ENCODE measurements at places on chromosomes 2 and 18.

DNA sequence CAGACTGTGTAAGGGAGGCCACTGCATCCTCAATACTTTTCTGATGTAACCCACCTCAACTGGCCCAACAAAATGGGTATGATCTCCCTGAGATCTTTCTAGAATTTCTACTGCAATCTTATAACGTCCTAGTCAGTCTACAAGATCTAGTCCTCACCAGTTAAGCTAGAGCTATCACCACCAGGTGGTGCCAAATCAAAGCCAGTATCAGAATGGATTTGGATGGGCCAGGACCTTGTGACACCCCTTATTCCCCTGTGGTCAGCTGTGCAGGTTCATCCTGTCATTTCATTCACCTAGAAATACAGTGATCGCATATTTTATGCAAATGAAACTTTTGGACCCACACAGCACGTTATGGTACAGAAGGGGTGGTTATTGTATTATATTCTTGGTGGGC lies 90.3 kb downstream of the OLA1 start:
- peak; percentile 46 for DNase-seq

DNA sequence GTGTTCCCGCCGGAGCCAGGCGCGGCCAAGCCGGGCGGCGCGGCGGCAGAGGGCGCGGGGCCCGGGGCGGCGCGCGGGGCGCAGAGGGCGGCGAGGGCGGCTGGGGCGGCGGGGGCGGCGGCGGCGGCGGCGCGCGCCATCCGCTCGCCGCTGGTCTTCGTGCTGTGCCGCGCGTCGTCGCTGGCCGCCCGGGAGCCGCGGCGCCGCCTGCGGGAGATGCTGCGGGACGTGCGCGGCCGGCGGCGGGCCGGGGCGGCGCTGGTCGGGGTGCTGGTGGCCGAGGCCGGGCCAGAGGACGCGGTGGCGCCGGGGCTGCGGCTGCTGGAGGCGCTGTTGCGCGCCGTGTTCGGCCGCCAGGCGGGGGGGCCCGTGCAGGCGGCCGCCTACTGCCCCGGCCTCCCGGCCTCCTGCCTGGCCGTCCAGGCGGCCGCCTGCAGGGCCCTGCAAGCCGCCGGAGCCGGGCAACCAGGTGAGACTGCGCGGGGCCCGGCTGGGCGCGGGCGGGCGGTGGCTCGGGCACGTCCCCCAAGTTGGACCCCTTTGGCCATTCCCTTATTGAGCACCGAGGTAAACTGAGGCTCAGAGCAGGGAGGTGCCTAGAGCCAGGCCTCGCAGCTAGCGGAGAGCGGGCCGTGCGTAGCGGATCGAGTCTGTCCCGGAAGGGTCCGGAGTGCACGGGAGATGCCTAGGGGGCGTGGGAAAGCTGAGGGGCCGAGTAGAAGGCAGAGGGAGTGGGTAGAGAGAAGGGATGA lies 584 bp downstream of the C2orf72 start:
- DNase-seq: no peak

DNA sequence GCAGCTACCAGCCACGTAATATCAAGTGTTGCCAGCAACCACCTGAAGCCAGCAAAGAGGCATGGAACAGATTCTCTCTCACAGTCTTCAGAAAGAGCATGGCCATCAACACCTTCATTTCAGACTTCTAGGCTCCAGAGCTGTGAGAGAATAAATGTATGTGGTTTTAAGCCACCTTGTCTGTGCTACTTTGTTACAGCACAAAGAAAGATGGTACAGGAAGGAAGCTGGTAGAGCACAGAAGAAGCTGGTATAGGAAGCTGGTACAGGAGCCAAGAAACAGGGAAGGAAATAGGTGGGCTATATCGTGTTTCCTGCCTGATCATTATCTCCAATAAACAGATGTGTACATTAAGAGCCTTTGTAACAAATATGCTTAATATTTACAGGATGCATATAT lies 217.4 kb downstream of the DPP10 start:
- no peak for DNase-seq

DNA sequence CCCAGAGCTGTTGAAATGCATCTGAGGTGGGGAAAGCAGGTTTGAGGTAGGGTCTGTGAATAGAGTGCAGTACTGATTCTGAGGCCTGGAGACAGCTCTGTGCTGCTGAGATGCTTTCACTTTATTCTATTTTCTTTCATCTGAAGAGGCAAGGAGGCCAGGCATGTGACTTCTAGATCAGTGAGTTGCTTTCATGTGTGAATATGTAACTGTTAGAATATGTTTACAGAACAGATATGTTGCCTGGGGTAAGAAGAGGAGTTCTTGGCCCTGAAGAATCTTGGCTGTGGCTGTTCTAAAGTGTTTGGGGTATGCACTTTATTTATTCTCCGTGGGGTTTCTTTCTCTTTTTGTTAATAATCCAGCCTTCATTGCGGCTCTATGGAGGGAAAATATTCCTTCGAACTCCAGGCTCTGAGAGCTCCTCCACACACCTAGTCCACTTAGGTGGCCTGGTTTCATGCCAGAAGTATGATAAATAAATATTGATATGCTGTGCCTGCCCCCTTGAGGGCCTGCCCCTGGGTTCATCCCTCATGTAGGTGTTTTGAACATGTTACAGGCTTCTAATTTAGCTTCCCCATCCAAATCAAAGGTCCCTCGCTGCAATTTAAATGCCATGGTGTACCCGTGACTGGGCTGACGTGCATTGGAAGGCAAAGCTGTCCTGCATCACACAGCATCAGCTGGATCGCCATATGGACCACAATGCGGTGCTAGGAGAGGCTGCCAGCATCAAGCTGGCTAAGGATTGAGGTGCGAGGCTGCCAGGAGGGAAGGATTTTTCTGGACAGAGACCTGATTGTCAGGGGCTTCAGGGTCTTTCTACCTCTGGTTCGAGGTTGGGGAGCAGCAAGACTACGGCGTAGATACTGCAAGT lies 102.9 kb downstream of the PRKCE start:
- DNase-seq: no peak

- peak; percentile 38 for DNase-seq
Observed at GRCh38 chr2:120734930-120735651, 577 bp upstream of the GLI2 start.

DNA sequence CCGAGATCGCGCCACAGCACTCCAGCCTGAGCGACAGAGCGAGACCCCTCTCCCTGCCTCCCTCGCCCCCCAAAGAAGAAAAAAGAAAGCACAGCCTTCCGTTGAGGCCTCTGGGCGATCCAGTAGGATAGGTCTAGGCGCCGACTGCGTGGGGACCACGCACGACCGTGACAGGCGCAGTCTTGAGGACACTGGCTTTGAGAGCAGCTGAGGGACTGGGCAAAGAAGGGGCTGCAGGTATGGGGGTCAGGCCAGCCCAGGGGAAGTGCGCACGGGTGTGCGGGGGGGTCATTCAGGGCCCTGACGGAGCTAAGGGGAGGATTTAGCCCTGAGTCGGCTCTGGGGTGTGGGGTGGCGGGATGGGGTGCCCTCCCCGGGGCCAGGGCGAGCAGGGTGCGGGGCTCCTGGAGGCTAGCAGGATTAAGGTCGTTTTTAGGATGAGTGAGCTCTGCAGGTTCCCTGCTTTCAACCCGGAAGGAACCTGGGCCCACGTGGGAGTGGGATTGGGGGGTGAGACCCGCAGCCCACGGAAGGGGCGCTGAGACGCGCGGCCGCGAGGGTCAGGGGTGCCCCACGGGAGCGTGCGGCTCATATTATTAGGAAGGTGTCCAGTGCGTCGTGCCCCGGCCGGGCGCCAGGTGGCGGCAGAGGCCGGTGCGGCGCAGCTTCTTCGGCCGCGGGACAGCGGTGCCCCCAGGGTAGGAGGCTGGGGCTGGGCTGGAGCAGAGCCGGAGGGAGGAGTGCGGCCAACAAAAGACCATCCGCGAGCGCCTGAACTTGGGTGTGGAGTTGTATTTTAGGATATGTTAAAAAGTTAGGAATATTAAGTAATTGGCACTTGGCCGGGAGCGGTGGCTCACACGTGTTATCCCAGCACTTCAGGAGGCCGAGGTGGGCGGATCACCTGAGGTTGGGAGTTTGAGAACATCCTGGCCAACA lies 20.5 kb upstream of the ZNF236 start:
- DNase-seq: peak; percentile 58

GRCh38 chr18:9901377-9901776 lies 12.4 kb upstream of the VAPA start:
- peak; percentile 28 for DNase-seq

DNA sequence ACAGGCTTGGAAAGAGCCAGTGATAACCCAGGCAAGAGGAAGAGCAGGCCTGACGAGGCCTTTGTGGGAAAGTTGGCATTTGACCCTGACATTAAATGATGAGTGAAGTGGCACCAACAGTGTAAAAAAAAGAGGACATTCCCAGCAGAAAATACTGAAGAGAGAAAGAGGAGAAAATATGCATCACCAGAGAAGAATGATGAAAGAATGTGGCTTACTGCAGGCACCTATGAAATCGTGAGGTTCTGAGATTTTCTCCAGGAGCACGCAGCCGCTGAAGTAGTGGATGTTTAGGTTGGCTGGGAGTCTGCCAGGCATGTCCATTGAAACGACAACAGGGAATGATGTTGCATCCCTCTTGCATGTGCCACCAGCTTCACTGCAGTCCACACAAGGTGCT lies 13.8 kb downstream of the EHD3 start:
- peak; percentile 39 for DNase-seq

DNA sequence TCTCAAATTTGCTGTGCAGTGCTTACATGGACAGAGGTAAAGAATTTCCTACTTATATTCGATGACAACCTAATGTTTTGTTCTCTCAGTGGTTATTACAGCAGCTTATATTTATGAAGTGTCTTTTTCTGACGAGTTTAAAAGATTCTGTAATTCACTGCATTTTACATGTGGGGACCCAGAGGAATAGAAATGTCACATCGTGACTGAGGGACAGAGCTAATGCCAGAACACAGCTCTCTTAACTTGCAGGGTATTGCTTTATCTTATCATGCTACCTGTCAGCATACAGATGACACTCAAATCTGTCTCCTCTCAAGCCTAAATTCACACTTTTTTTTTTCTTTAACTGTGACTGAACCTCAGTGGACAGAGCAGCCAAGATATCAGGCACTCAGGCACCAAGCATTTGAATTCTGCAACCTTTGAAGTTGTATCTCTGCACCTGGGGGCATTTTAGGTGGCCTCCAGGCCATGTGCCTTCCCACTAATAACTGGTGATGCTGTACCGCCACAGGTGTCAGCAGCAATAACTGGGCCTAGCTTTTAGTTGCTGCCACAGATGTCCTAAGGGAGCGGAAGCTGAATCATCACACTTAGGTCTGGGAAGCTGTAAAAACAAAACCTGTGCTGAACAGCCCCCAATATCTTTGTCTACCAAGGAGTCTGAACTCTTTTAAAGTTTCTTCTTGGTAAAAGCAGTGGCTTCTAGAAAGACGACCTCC lies 315.8 kb upstream of the NRP2 start:
- no peak for DNase-seq

GRCh38 chr2:196182439-196183171 lies 11.2 kb upstream of the STK17B start:
- DNase-seq: no peak

- no peak for DNase-seq
Observed at GRCh38 chr18:26867471-26867870, 2.0 kb upstream of the AQP4 start.

DNA sequence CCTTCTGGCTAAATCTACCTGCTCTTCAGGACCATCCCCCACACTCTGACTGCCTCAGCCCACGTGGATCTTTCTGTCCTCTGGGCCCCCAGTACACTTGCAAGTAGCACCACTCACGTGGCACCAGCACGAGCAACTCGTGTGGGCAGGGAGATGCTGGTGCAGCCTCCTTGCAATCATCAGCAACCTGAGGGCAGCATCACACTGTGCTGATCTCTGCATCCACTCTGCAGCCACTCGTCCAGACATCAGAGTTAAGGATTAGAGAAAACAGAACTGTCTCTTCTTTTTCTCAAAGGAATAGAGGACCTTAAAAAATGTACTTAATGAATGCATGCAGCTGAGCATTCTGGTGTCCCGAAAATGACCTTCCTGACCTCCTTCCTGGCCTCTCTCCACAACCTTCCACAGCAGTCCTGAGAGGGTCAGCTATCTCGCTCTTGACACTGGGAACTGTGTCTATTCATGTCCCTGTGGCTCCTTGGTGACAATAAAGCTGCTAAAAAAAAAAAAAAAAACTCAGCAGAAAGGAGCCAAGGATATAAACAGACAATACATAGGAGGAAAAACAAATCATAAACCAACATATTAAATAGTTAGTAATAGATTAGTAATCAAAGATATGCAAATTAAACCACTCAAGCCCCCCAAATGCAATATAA lies 145.9 kb downstream of the ZBTB7C start:
- DNase-seq: no peak

DNA sequence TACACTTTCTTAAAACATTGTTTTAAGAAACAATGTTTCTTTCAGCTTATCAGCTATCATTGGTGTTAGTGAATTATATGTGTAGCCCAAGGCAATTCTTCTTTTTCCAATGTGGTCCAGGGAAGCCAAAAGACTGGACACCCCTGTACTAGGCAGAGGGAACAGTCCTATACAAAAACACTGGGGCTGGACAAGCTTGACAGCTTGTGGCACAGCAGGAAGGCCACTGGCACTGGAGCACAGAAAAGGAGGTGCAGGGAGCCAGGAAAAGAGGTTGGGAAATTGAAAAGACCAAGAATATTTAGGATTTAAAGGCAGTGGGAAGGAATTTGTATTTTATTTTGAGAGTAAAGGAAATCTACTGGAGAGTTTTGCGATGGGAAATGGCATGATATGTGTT lies 47.7 kb downstream of the SRD5A2 start:
- no peak for DNase-seq

- peak; percentile 79 for DNase-seq
Observed at GRCh38 chr18:73791081-73791480, 356.6 kb downstream of the FBXO15 start.

- DNase-seq: peak; percentile 64
Observed at GRCh38 chr18:54783139-54783538, 45.1 kb upstream of the RAB27B start.

- no peak for DNase-seq
Observed at GRCh38 chr2:126975671-126976655, 77.3 kb downstream of the TEX51 start.

GRCh38 chr2:68316111-68316510 lies 3.6 kb downstream of the CNRIP1 start:
- DNase-seq: peak; percentile 67

GRCh38 chr2:1766425-1766824 lies 22.1 kb upstream of the PXDN start:
- no peak for DNase-seq

DNA sequence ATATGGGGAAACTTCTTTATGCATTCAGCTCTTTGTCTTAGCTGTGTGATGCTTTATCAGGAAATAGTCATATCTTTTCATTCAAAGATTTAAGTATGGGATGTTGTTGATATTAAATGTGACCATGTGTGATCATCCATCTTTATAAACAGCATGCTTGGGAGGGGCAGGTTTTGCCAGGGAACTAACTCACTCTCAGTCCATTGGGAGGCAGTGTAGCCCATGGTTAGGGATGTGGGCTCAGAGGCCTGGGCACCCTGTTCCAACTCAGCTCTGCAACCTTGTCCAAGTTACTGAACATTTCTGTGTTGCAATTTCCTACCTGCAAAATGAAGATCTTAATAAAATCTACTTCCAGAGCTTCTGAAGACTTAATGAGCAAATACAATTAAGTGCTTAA lies 92.0 kb upstream of the BCL2L11 start:
- peak; percentile 3 for DNase-seq

- peak; percentile 96 for DNase-seq
Observed at GRCh38 chr18:12946549-12947284, 1.1 kb upstream of the SEH1L start.

Measured in EH (cell line).